ENCODE measurements at places on chromosomes 6 and 20.
A peak's percentile ranks its signal among the peaks of the same experiment; 100 is the strongest.

DNA sequence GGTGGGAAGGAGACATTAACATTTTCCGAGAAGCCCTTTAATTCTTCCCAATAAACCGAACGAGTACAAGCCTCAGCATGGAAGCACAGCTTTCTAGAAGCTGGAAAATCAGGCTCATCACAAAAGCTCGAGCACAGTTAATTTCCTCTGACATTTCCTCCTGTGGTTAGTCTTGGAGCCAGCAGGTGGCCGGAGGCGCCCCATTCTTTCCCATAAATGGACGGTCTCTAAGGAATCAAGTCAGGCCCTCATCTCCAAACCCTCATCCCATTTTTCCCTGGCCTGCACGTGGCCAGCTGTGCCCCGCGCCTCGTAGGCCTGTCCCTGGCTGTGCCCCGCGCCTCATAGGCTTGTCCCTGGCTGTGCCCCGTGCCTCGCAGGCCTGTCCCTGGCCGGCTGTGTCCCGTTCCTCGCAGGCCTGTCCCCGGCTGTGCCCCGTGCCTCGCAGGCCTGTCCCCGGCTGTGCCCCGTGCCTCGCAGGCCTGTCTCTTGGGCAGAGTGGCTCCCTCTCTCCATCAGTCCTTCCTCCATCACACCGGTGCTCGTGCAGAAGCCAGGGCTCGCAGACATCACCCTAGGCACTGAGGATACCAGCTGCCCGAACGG, 19.7 kb upstream of the NTSR1 start:
- DNase-seq = no peak

DNA sequence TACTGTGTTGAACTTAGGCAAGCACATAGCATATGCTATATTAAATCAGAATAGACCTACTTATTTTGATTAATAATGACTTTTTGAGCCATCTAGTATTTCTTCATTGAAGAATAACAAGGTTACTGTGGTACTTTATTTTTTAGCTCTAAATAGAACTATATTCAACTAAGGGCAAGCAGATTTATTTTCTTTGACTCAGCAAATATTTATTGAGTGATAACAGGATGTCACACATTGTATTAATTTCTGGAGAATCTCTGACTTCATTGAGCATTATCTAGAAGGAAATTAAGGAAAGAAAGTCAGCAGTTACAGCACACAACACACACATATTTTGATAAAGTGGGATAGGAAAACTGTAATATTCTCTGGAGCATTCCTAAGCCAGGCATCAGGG, 407.4 kb downstream of the CD109 start:
- no peak for DNase-seq

DNA sequence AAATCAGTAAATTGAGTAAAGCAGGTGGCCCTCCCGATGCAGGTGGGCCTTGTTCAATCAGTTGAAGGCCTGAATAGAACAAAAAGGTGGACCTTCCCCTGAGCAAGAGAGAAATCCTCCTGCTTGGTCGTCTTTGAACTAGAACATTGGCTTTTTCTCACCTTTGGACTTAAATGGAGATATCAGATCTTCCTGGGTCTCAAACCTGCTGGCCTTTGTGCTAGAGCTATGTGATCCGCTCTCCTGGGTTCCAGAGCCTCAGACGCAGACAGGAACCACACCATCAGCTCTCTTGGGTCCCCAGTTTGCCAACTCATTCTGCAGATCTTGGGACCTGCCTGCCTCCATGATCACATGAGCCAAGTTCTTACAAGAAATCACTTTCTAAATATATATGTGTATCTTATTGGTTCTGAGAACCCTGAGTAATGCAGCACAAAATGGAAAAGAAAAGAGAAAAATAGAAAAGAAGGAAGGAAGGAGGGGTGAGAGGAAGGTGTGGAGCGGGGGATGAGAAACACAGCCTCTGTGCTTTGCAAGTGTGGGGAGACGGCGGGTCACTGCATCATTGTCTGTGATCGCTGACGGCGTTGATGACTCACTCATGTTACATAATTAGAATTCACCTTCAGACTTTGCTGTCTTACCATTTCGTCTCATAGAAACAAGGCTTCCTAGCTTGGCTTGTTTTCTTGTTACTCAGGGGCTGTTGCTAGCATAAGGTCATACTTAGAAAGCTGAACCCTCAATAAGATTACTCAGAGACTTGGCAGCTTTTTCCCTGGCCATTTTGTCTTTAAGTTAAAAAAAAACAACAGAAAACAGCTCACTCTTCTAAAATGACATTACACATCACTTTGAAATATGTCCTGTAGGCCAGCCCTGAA, 85.7 kb upstream of the NEDD9 start:
- peak; percentile 11 for DNase-seq

GRCh38 chr6:116210750-116211425, 43.0 kb downstream of the TSPYL4 start:
- DNase-seq = no peak

DNA sequence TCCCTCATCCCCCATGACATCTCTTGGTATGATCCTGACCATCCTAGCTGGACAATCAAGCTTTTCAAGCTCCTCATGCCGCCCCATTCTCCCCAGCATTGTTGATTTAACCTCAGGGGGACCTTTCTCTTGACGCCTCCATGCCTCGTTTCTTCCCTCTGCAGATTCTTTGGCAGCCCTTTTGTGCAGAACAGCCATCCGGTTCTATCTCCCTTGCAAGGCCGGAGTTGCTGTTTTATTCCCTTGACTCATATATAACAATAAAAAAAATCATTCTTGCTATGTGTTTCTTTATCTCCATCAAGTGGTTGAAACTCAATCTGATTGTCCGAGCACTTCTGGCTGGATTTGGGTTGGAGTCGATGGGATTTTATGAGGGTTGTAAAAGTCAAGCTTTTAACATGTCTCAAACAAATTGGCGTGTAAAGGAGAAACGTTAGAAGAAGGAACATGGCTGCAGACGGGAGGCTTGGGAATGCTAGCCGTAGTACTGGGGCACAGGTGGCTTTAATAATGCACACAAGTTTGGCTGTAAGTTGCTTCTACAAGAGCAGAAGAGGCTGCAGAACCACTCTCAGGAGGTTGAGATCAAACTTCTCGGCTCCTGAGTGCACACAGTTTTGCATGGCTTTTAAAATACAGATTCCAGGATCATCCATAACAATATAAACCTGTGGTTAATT, 3.9 kb upstream of the SULF2 start:
- DNase-seq = no peak

- no peak for DNase-seq
These were observed 295.1 kb downstream of the ALDH8A1 start for GRCh38 chr6:134654751-134655150.

- no peak for DNase-seq
These were observed 17.6 kb downstream of the TFAP2B start for GRCh38 chr6:50836231-50836630.

- DNase-seq = no peak
These were observed 67.2 kb upstream of the RNF24 start for GRCh38 chr20:4082406-4083097.

GRCh38 chr20:25859649-25860530, 163.2 kb upstream of the ZNF337 start:
- peak; percentile 50 for DNase-seq

GRCh38 chr6:12472601-12473038, 182.5 kb downstream of the EDN1 start:
- DNase-seq = no peak

GRCh38 chr6:89840538-89840937, 10.9 kb downstream of the CASP8AP2 start:
- no peak for DNase-seq

- DNase-seq = no peak
These were observed 573 bp upstream of the IFNGR1 start for GRCh38 chr6:137219664-137220252.

GRCh38 chr6:20205722-20206161, 6.5 kb downstream of the MBOAT1 start:
- DNase-seq = no peak

DNA sequence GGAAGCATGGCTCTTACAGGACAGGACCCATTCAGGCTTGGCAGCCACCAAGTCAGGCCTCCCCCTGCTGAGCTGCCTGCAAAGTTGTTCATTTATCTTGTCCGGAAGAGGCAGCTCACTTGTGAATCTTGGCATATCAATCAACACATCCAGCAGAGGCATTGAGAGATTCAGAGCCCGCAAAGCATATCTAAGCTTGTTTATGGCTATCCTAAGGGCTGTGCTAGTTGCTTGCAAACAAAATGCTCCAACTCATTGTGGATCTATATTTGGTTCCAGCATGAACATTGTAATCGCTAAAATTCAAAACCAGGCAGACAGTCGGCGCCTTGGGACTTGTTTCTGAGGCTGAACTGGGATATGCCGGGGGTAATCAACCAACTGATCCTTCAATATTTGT, 106.1 kb downstream of the UNC5CL start:
- no peak for DNase-seq

- no peak for DNase-seq
These were observed 15.4 kb downstream of the SOD2 start for GRCh38 chr6:159677506-159678165.

GRCh38 chr6:132675749-132676148, 16.8 kb upstream of the TAAR1 start:
- DNase-seq = no peak
